ENCODE measurements at places on chromosomes 13 and 19. TPM values are rescaled to one million over a fixed set of nuclear protein-coding genes. Genes with fewer than 3 reads are reported as not detected.

SERTAD3 gene
- 18.6 TPM for total RNA-seq

KLK4 gene
- total RNA-seq = not detected

CLEC4M gene
- total RNA-seq = not detected

PSG2 gene
- 0.50 TPM for total RNA-seq

PRR12 gene
- 4.5 TPM for total RNA-seq

FAM124A gene
- 0.29 TPM for total RNA-seq

SSC5D gene
- total RNA-seq = 14.4 TPM

GJA3 gene
- 16.7 TPM for total RNA-seq

LENG8 gene
- 83.2 TPM for total RNA-seq

SMIM44 gene
- not detected for total RNA-seq

KLK2 gene
- total RNA-seq = not detected

GRIN2D gene
- total RNA-seq = 0.33 TPM

ZNF763 gene
- 2.2 TPM for total RNA-seq

CACTIN gene
- 35.6 TPM for total RNA-seq

KIR2DL4 gene
- not detected for total RNA-seq

NBEA gene
- 7.4 TPM for total RNA-seq

ZNF415 gene
- total RNA-seq = 4.8 TPM

RASL11A gene
- 55.6 TPM for total RNA-seq

CCL25 gene
- total RNA-seq = not detected

ATXN8OS gene
- not detected for total RNA-seq

TNFSF9 gene
- 1.3 TPM for total RNA-seq

SERPINE3 gene
- not detected for total RNA-seq

FUT3 gene
- not detected for total RNA-seq

BRCA2 gene
- 16.3 TPM for total RNA-seq

ELAVL3 gene
- 0.29 TPM for total RNA-seq

ZNF628 gene
- 1.6 TPM for total RNA-seq

CD33 gene
- total RNA-seq = not detected

PSG4 gene
- total RNA-seq = 0.29 TPM

FXYD7 gene
- total RNA-seq = not detected

NLRP7 gene
- total RNA-seq = under 0.01 TPM

OR10H5 gene
- total RNA-seq = not detected

TMEM238 gene
- 0.58 TPM for total RNA-seq

TMEM59L gene
- 4.6 TPM for total RNA-seq

U2AF1L4 gene
- 4.6 TPM for total RNA-seq

IL27RA gene
- 0.87 TPM for total RNA-seq

MISP3 gene
- 0.15 TPM for total RNA-seq

ZNF491 gene
- total RNA-seq = 3.8 TPM

MIA gene
- total RNA-seq = 0.83 TPM

TYROBP gene
- not detected for total RNA-seq

IGFL1 gene
- total RNA-seq = not detected

USPL1 gene
- 15.5 TPM for total RNA-seq
